ENCODE measurements at places on chromosomes 11 and 22. TPM values are rescaled to one million over a fixed set of nuclear protein-coding genes. Genes with fewer than 3 reads are reported as not detected.

DNA sequence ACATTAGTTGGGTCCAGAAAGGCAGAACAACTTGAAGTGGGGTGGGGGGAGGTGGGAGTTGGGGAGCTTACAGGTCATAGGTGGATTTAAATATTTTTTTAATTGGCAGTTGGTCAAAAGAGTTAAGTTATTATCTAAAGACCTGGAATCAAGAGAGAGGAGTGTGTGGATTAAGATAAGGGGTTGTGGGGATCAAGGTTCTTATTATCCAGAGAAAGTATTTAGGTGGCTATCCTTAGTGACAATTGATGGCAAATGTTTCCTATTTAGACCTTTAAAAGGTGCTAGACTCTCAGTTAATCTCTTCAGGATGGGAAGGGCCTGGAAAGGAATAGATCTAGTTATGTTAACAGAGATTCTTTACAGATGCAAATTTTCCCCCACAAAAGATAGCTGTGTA lies 120.7 kb upstream of the OR9Q1 start:
- DNase-seq, result no peak

HTR3A gene
- not detected for total RNA-seq

DNA sequence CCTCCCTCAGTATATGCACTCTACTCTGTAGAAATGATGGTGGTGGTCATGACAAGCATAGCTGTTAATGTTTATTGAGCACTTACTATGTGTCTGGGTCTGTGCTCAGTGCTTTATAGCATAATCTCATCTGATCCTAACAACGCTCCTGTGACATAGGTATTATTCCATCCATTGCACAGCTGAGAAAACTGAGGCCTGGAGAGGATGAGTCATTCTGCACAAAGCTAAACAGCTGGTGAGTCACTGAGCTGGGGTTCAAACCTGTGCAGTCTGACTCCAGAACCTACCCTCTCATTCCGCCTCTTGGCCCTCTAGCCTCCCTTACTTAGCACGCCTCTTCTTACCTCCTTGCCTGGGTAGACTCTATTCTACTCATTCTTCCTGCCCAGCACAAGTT lies 41.7 kb downstream of the PRDM11 start:
- DNase-seq, result no peak

DNA sequence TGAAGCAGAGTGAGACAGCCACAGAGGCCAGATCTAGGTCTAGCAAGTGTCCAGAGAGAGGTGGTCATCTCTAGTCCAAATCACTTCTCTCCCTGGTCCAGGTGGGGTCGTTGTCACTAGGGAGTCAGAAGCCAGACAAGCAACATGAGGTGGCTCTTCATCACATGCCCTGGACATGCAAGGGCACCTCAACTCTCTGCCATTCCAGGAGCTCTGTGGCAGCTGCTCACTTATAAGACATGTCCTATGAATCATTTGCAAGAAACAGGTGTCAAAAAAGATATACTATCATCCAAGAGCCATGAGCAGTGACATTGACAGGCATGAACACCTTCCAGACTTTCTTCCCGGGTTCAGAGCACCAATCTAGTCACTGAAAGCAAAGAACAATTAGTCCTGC lies 130.8 kb downstream of the GALNT18 start:
- DNase-seq, result no peak

MUC6 gene
- total RNA-seq, result not detected

GRCh38 chr11:76152086-76152681 lies 54.1 kb downstream of the WNT11 start:
- peak; percentile 65 for DNase-seq
